ENCODE measurements at places on chromosomes 11 and 22.

GRCh38 chr11:70727899-70728620 is 329.7 kb downstream of the CTTN start:
- no peak for DNase-seq

DNA sequence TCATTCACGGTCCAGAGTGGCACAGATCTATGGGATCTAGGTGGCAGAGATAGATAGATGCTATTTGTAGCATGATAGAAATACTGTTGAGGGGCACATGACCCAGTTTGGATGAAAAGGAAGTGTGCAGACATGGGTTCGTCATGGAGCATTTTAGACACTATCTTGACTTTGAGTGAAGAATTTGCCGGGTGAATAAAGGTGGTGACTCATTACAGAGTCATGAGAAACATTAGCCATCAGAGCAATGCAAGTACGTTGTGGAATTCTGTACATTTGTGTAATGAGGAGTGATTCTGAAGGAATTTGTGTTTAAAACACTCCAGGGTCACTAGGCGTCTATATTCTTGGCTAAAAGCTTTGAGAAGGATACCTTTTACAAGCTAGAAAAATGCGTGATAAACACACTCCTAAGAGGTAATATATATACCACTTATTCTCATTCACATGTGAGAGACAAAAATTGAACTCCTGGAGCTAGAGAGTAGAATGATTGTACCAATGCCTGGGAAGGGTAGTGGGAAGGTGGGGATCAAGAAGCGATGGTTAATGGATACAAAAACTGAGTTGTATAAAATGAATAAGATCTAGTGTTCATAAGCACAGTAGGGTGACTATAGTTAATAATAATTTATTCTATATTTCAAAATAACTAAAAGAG is 593.7 kb upstream of the LUZP2 start:
- DNase-seq, result no peak

DNA sequence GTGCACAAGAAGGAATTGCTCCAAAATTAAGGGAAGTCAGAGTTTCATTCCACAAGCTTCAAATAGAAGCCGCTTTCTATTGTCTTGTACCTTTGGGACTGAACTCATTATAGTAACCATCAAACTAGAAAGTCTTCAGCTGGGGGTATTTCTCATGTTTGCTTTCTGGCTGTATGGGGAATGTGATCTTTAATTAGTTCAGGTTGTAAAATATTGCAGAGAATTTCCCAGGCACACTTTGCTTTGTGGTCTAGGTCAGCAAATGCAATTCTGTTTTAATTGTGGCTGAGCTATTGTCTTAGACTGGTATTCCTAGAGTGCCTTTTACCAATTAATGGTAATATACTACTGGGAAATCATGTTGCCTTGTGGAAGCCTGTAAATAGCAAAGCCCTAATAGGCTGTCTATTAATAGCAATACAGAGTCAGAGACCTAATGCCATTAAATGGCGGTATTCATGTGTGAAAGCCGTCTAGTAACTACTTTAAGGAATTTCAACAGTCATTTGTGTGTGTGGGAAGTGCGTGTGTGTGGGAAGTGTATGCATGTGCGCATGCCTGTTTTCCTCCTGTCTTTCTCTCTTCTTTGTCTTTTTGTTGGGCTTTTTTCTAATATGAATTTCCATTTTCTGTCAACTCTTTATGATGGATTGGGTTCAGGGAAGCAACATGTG is 276.6 kb downstream of the FAT3 start:
- no peak for DNase-seq

DNA sequence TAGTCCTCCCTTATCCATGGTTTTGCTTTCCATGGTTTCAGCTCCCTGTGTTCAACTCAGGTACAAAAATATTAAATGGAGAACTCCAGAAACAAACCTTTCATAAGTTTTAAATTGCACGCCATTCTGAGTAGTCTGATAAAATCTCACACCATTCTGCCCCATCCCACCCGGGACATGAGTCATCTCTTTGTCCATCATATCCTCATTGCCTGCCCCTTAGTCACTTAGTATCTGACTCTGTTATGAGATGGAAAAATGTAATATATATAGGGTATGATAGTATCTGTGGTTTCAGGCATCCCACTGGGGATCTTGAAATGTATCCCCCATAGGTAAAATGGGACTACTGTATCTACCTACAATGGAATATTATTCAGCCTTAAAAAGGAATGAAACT is 35.5 kb upstream of the FGF3 start:
- no peak for DNase-seq

GRCh38 chr11:111731821-111732220 is 34.4 kb downstream of the PPP2R1B start:
- no peak for DNase-seq

- DNase-seq, result peak; percentile 65
Measured at GRCh38 chr11:36073411-36074203, 129.7 kb downstream of the LDLRAD3 start.

DNA sequence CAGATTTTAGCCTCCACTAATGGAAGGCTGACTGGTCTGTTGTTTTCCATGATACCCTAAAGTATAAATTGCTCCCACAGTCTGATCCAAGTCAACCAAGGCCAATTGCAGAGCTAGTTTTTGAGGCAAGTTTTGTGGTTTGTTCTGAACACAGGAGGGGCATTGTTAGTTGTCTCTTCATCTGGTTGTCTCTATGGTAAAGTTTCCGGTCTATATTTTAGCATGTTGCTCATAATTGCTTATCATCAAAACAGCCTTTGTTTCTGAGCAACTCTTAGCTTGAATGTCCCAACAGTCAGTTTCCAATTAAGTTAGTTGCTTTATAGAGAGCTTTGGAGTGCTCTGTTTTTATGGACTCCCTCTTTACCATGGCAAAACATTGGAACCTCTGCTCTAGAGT is 217.6 kb upstream of the CARD18 start:
- no peak for DNase-seq

DNA sequence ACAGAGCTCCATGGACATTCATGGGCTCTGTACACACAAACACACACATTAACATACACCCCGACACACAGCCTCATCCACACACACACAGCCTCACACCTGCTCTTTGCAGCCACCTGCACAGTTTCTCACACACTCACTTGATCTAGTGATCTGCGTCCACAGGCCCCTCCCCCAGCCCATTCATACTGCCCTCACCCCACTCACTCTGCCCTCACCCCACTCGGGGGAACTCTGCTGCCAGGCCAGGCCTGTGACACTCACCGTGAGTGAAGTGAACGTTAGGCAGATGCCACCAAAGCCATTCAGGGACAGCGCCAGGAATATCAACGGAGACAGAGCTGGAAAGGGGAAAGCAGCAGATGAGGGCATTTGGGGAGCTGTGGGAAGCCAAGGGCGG is 15.0 kb downstream of the SLC43A1 start:
- DNase-seq, result no peak

DNA sequence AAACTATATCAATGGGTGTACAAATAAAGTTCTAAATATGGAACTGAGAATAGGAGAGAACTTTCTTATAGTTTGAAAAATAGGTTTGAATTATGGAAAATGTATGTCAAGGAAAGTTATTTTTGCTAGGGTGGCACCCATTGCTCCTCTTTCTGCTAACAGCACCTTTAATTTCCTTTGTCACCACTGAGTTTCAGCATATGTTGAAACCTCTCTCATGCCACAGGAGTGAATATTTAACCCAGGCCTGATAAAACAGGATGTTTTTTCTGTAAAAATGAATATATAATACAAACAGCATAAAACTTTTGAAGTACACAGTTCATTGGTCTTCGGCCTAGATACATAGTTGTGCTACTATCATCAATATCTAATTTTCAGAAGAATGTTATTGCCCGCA is 385.5 kb upstream of the ANO5 start:
- DNase-seq, result no peak

- DNase-seq, result peak; percentile 68
Measured at GRCh38 chr11:64343767-64344559, 4.0 kb downstream of the CCDC88B start.

DNA sequence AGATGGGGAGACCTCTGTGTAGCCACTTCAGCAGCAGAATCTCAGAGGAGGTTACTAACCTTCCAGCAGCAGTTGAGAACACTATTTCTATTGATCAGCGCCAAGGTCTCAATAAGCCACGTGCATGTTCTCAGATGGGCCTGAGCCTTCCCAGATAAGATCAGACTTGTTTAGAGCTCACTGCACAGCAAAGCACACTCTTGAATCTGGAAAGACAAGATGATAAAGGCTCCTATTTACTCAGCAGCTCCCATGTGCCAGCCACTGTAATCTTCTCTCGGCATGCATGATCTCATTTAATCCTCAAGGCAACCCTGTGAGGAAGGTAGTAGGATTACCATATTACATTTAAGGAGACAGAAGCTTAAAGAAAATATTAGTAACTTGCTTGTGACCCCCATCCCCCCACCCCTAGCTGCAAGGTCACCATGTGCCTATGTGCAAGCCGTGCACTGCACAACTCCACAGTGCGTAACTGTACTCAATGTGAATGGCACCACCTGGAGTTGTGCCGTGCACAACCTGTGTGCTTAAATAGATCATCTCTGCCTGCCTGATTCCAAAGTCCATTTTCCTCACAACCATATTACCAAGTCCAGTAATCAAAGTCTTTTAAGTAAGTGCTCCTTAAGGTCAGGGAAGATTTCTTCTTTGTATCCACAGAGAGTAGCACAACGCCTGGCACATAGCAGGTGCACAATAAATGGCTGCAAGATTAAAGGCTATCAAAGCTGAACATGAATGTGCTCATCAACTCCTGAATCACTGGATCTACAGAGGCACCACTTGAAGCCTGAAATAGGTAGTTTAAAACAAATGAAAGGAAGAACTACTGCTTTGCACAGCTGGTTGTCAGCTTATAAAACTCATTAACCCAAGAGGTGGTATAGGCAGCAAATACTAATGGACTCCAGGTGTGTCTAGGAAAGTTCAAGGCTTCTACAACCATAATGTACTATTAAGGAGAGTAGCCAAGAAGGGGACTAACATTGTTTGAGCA is 293.8 kb downstream of the BUD13 start:
- no peak for DNase-seq

DNA sequence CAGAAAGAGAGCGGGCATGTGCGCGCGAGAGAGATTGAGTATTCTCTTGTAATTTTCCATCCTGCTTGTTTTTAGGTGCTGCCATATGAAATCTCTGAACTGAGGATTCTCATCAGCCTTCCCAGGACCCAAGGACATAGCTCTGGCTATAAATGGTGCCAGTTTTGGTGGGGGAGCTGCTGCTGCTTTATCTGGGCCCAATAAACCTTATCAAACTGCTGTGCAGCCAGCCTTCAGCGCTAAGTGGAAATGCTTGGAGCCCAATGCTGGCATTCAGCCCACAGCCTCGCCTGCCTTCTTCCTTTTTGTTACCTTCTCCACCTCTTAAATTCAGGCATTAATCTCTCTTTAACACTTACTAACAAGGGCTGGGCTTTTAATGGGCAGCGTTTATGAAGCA is 2.4 kb upstream of the ZBTB16 start:
- DNase-seq, result peak; percentile 85

- DNase-seq, result no peak
Measured at GRCh38 chr22:31579835-31580242, 82.2 kb downstream of the PISD start.

DNA sequence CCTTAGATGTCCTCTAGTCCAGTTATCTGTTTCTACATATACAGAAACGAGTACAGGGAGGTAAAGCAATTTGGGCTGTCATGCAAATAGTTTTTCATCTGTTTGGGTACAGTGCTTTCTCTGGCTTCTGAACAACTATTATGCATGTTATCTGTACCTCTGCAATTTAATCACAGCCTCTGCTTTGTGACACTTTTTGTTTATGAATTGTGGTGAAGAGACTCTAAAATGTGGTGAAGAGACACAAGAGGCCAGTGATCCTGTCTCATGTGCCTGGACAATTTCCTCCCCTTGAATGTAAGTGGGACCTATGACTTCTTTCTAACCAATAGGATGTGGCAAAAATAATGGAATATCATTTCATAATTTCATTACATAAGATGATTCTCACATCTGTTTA is 130.3 kb upstream of the ARHGAP42 start:
- DNase-seq, result no peak

GRCh38 chr22:32922186-32922585 is 120.7 kb downstream of the TIMP3 start:
- no peak for DNase-seq

- DNase-seq, result no peak
Measured at GRCh38 chr22:34960005-34960404, 106.0 kb upstream of the ISX start.

GRCh38 chr11:122071709-122072202 is 44.3 kb downstream of the BLID start:
- no peak for DNase-seq

DNA sequence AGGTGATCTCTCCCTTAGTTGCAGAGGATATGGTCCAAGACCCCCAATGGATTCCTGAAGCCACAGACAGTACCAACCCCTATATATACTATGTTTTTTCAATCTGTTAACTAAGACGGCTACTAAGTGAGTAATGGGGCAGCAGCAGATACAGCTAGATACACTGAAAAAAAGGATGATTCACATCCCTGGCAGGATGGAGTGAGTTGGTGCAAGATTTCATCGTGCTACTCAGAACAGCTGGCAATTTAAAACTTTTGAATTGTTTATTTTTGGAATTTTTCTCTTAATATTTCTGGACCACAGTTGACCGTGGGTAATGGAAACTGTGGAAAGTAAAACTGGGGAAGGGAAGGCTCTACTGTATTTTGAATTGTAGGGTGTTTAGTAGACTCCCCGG is 17.0 kb upstream of the TMEM218 start:
- no peak for DNase-seq

DNA sequence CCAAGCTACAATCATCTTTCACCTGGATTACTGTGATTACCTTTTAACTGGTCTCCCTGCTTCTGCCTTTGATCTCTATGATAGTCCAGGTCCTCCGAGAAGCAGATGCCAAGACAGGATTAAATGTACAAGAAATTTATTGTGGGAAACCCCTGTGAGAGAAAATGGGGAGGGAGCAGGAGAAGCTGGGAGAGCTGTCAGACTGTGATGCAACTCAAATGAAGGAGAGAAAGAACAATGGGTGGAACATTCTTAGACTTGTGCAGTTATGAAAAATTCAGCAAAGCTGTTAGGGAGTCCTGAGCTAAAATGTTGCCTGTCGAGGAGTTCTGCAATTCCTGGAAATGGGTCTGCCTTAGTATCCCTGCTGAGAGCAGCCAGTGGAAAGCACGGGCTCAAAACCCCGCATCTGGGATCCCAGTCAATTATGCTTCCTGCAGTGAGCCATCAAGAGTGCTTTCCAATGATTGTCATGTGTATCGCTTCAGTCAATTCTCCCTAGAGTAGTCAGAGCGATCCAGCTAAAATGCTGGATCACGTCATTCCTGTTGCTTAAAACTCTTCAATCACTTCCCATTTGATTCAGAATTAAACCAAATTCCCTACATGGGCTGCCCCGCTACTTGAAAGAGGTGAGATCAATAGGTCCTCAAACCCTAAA is 16.5 kb upstream of the CSTF3 start:
- no peak for DNase-seq

- no peak for DNase-seq
Measured at GRCh38 chr11:18264677-18265555, 1.1 kb upstream of the SAA1 start.

DNA sequence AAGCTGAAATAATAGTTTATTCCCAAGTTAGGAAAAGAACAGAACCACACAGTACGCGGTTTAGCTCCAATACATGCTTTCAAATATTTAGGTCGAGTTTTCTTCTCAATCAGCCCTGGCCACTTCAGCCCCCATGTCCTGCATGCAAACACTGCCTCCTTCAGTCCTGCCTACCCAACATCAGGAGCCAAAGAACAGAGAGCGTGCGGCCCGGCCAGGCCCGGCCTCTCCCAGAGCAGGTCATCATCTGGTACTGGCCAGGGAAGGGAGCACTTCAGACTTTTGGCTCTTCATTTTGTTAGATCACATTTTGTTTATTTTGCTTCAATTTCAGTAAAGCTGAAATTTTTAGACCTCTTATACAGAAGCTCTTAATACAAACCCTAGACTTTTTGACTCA is 6.7 kb downstream of the BRD1 start:
- no peak for DNase-seq
